Epithelial cell of umbilical artery (primary cell): ENCODE measurements at places on chromosomes 5 and 9. TPM values are rescaled to one million over a fixed set of nuclear protein-coding genes. Genes with fewer than 3 reads are reported as not detected.

Gene SPATA6L
- total RNA-seq = 0.61 and 0.65 TPM in 2 replicates

Gene ATP10B
- not detected in 2 replicates for total RNA-seq

Gene AQP3
- total RNA-seq = under 0.01 and 0.61 TPM in 2 replicates

Gene SLC6A19
- total RNA-seq = not detected in 2 replicates

Gene CCDC152
- 1.6 and 2.9 TPM in 2 replicates for total RNA-seq

Gene BTNL9
- 0.32 TPM in 1 of 2 replicates, not detected in the other for total RNA-seq

Gene ACSL6
- not detected in 2 replicates for total RNA-seq

Gene GRHPR
- total RNA-seq = 138 and 139 TPM in 2 replicates

Gene PAEP
- not detected in 2 replicates for total RNA-seq

Gene HAND1
- total RNA-seq = not detected in 2 replicates

Gene PCDHB5
- under 0.01 and 0.46 TPM in 2 replicates for total RNA-seq

Gene SPINK7
- not detected in 2 replicates for total RNA-seq

Gene EIF4EBP3
- 0.32 TPM in 1 of 2 replicates, not detected in the other for total RNA-seq

Gene PHYHD1
- total RNA-seq = not detected in 2 replicates

Gene OLFM1
- total RNA-seq = 0.65 and 2.0 TPM in 2 replicates

Gene LCN12
- not detected in 2 replicates for total RNA-seq

Gene NOP16
- 34.4 and 39.2 TPM in 2 replicates for total RNA-seq

Gene MOB3B
- total RNA-seq = not detected in 2 replicates

Gene PCDHGA11
- 5.3 and 5.8 TPM in 2 replicates for total RNA-seq

Gene MORN5
- not detected in 2 replicates for total RNA-seq

Gene FOXD1
- total RNA-seq = 0.30 and 0.32 TPM in 2 replicates

Gene SH3RF2
- total RNA-seq = 2.6 and 3.6 TPM in 2 replicates

Gene DMRT3
- total RNA-seq = not detected in 2 replicates

Gene DND1
- 0.15 TPM in 1 of 2 replicates, not detected in the other for total RNA-seq

Gene CREB3
- total RNA-seq = 41.9 and 64.9 TPM in 2 replicates

Gene LCN10
- not detected in 2 replicates for total RNA-seq

Gene ZDHHC11B
- not detected in 2 replicates for total RNA-seq
